IMR-90 (cell line): ENCODE measurements at places on chromosomes 16 and 17. TPM values are rescaled to one million over a fixed set of nuclear protein-coding genes. Genes with fewer than 3 reads are reported as not detected.

SEPTIN12 gene
- total RNA-seq: not detected in 2 replicates

RAB34 gene
- total RNA-seq: 304 and 351 TPM in 2 replicates

CCNF gene
- total RNA-seq: 19.2 and 20.1 TPM in 2 replicates

SMIM36 gene
- not detected in 2 replicates for total RNA-seq

KIF2B gene
- not detected in 2 replicates for total RNA-seq

TMEM100 gene
- total RNA-seq: 0.28 and 0.36 TPM in 2 replicates

GLIS2 gene
- 0.36 and 0.56 TPM in 2 replicates for total RNA-seq

CES4A gene
- total RNA-seq: 0.72 and 0.83 TPM in 2 replicates

KRT17 gene
- 2.5 TPM in 2 replicates for total RNA-seq

SMPD3 gene
- total RNA-seq: not detected in 2 replicates

ELMO3 gene
- 0.28 and 0.36 TPM in 2 replicates for total RNA-seq

UMOD gene
- total RNA-seq: not detected in 2 replicates

GRCh38 chr16:24969071-24969470 lies 46.1 kb downstream of the ARHGAP17 start:
- H3K27ac ChIP-seq: no peak overlapping the region
- H3K27me3 ChIP-seq: no peaks in the 10 kb centered on the region
- peaks cover 3% of the 10 kb centered on the region; the same call in 1 of the 2 replicates for H3K4me1 ChIP-seq
- no peak for DNase-seq

DNA sequence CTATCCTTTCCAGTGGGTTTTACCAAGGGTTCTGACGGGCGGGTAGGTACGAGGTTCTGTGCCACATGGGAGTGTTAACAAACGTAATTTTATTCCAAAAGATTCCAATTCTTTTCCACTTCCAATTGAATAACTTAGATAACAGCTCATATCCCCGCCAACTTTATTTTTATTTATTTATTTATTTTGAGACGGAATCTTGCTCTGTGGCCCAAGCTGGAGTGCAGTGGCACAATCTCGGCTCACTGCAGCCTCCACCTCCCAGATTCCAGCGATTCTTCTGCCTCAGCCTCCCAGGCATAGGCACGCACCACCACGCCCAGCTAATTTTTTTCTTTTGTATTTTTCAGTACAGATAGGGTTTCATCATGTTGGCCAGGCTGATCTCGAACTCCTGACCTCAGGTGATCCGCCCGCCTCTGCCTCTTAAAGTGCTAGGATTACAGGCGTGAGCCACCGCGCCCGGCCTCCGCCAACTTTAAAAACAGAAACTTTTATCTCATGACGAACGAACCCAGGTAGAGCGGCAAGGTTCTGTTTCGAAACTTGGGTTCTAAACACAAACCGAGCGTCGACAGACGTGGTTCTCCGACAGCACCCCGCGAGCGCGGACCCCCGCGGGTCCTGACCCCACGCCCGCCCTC lies 613 bp downstream of the ECI1 start:
- H3K27me3 ChIP-seq: no peaks in the 10 kb centered on the region
- H3K4me3 ChIP-seq: peak overlapping the region; percentile 52
- peaks cover 9% of the 10 kb centered on the region for H3K4me1 ChIP-seq
- H3K36me3 ChIP-seq: peaks cover 32% of the 10 kb centered on the region

- H3K36me3 ChIP-seq: no peaks in the 10 kb centered on the region
- DNase-seq: peak; percentile 85
- H3K4me3 ChIP-seq: peak within 1 kb of the TSS; percentile 93
- peaks cover 53% of the 10 kb centered on the region for H3K4me1 ChIP-seq
Measured at GRCh38 chr17:50055426-50056216, at the start of gene ITGA3. TSS of gene ITGA3 (plus strand) at chr17:50056110. CDS start at chr17:50056440, 330 bp downstream.

GRCh38 chr16:79508294-79508693 lies 92.2 kb downstream of the MAF start:
- H3K4me1 ChIP-seq: no peaks in the 10 kb centered on the region
- no peaks in the 10 kb centered on the region for H3K36me3 ChIP-seq
- H3K4me3 ChIP-seq: no peak overlapping the region
- H3K27ac ChIP-seq: no peak overlapping the region
- no peaks in the 10 kb centered on the region for H3K27me3 ChIP-seq
- DNase-seq: no peak

DNA sequence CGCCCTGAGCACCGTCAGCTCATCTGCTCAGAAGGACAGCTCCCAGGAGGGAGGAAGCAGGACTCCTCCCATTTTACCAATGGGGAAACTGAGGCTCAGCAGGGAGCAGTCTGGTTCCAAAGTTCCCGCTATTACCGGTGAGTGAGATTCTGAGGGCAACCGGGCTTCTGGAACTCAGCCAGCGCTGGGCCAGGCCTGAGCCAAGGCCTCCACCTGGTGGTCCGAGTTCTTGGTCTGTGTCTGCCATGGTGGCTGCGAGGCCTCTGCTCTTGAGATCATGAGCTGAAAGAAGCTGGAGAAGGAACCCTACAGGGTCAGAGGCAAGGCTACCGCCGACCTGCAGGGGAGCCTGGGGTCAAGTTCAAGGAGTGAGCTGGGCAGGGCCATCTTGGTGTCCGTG lies 110.8 kb upstream of the GSE1 start:
- no peak for DNase-seq
- H3K4me1 ChIP-seq: no peaks in the 10 kb centered on the region
- H3K27me3 ChIP-seq: no peaks in the 10 kb centered on the region
- H3K36me3 ChIP-seq: no peaks in the 10 kb centered on the region

DNA sequence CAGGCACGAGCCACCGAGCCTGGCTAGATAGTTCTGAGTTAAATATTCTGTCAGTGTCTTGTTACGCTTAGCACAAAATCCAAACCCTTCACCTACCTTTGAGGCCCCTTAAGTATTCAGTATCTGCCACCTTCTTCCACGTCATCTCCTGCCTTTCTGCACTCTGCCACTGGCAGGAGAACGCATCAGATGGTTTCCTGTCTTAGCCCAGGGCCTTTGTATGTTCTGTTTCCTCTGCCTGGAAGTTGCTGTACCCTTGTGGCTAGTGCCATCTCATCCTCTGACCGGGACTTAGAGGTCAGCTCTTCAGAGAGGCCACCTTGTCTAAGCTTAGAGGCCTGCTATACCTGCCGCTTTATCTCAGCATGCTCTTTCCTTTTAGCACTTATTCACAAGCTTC lies 67.5 kb upstream of the LGALS9 start:
- H3K4me1 ChIP-seq: peaks cover 32% of the 10 kb centered on the region
- DNase-seq: no peak
- no peaks in the 10 kb centered on the region for H3K27me3 ChIP-seq

GRCh38 chr16:4214215-4214621 lies 27.7 kb downstream of the SRL start:
- H3K4me1 ChIP-seq: peaks cover 30% of the 10 kb centered on the region
- H3K36me3 ChIP-seq: no peaks in the 10 kb centered on the region
- H3K27ac ChIP-seq: peak overlapping the region; percentile 90
- no peaks in the 10 kb centered on the region for H3K27me3 ChIP-seq
- DNase-seq: peak; percentile 96
- H3K4me3 ChIP-seq: no peak overlapping the region

GRCh38 chr17:1367351-1367745 lies 32.7 kb downstream of the YWHAE start:
- H3K4me1 ChIP-seq: peaks cover 16% of the 10 kb centered on the region
- peak overlapping the region; percentile 54; the same call in 1 of the 2 replicates for H3K27ac ChIP-seq
- peak; percentile 31 for DNase-seq
- H3K4me3 ChIP-seq: no peak overlapping the region

GRCh38 chr16:69320740-69321073 lies 9.6 kb downstream of the VPS4A start:
- H3K4me1 ChIP-seq: no peaks in the 10 kb centered on the region
- DNase-seq: no peak
- H3K27ac ChIP-seq: no peak overlapping the region
- H3K4me3 ChIP-seq: no peak overlapping the region
- no peaks in the 10 kb centered on the region for H3K27me3 ChIP-seq

DNA sequence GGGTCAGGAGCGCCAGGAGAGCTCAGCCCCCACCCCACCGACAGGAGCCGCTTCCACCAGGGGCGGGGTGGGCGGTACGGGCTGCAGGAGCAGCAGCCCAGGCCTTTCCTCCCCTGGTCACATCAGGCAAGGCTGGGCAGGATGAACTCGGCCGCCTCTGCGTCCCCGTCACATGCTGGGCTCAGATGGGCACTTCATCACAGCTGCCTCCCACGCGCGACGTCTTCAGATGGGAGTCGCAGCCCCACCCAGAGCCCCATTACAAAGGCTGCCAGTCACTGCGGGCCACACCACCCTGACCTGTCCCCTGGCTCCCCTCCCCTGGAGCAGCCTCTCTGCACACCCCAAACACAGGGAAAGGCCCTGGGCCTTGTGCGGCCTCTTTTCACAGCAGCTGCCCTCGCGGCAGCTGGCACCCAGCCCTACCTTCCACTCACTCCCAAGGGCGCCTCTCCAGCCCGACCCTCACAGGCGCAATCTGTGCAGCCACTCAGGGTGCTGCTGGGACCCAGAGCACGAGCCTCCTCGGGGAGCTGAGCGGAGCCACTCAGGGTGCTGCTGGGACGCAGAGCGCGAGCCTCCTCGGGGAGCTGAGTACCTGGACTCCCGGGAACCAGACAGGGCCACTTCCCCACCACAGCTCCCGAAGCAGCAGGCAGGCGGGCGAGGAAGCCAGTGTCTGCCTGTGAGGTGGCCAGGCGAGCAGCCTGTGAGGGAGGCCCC lies 4.7 kb downstream of the ZNF598 start:
- DNase-seq: no peak
- H3K27ac ChIP-seq: no peak overlapping the region
- no peak overlapping the region for H3K4me3 ChIP-seq
- H3K4me1 ChIP-seq: peaks cover 21% of the 10 kb centered on the region
- H3K36me3 ChIP-seq: peaks cover 41% of the 10 kb centered on the region

- DNase-seq: no peak
- H3K27me3 ChIP-seq: no peaks in the 10 kb centered on the region
- H3K4me3 ChIP-seq: no peak overlapping the region
- H3K27ac ChIP-seq: no peak overlapping the region
Measured at GRCh38 chr17:1870592-1870991, 40.8 kb downstream of the RPA1 start.

DNA sequence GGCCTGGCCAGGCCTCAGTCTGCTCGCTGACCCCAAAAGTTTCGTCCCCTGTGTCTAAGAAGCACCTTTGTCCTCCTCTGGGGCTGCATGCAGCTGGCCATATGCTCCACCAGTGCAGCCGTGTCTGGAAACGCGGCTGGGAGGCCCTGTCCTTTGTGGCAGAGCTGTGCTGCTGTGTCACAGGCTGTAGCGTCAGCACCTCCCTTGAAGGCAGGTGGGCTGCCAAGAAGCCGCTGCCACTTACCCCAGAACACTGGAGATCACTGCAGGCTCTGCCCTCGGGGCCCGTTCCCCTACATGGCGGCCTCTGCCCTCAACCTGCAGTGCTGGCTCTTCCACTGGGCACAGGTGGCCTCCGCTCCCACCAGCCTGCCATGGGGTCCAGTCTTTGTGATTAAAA lies 15.7 kb upstream of the MC1R start:
- H3K4me1 ChIP-seq: no peaks in the 10 kb centered on the region
- peaks cover 75% of the 10 kb centered on the region for H3K36me3 ChIP-seq
- H3K27ac ChIP-seq: no peak overlapping the region
- DNase-seq: no peak
- H3K27me3 ChIP-seq: no peaks in the 10 kb centered on the region

DNA sequence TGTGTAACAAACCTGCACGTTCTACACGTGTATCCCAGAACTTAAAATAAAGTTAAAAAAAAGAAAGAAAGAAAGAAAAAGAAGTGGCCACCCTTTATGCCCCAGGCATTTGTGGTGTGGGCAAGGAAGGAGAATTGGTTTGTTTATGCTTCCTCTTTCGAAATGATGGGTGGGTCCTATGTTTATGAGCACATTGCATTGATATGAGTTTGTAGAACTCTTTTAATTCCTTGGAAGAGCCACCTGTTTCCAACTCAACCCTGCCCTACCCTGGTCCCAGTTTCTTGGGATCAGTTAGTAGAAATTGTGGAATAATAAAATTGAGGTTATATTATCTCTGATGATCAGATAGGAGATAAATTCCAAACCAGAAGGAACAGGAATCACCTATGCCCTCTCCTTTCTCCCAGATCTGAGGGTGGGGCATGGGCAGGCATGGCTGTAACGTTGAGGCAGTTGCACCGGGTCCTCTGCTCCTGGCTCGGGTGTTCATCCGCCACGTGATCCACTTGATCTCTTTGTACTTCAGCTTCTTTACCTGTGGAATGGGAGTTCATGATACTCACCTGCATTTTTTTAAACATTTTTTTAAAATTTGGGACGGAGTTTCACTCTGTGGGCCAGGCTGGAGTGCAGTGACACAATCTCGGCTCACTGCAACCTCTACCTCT lies 15.9 kb downstream of the CHAD start:
- DNase-seq: peak; percentile 19
- peaks cover 2% of the 10 kb centered on the region; the same call in 1 of the 2 replicates for H3K36me3 ChIP-seq
- H3K27ac ChIP-seq: no peak overlapping the region
- no peak overlapping the region for H3K4me3 ChIP-seq
- no peaks in the 10 kb centered on the region for H3K27me3 ChIP-seq
- no peaks in the 10 kb centered on the region for H3K4me1 ChIP-seq

- H3K27ac ChIP-seq: peak overlapping the region; percentile 20; the same call in 1 of the 2 replicates
- no peaks in the 10 kb centered on the region for H3K27me3 ChIP-seq
- H3K4me1 ChIP-seq: peaks cover 9% of the 10 kb centered on the region
- peak; percentile 64 for DNase-seq
Measured at GRCh38 chr17:28394337-28395116, 11.5 kb downstream of the SLC46A1 start.

- H3K36me3 ChIP-seq: peaks cover 11% of the 10 kb centered on the region
- peak overlapping the region; percentile 98 for H3K27ac ChIP-seq
- no peaks in the 10 kb centered on the region for H3K27me3 ChIP-seq
- peak; percentile 93 for DNase-seq
Measured at GRCh38 chr16:10992797-10993196, 48.4 kb downstream of the CLEC16A start.

DNA sequence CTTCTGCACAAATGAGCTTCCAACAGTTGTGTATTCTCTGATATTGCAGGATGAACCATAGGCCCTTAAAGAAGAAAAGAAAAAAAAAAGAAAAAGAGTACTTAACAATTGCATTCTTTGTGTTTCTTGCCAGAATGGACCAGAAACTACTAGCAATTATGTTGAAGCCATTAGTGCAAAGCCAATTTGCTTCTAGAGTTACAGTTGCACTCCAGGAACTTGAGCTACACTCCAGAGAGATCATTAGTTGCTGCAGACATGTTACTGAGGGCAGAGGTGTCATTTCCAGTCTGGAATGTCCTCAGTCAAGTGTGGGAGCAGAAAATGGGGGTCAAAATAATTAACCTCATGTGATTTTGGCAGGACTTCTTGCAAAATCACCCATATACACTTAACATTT lies 85.6 kb upstream of the CCL2 start:
- no peak for DNase-seq
- H3K36me3 ChIP-seq: no peaks in the 10 kb centered on the region
- no peak overlapping the region for H3K4me3 ChIP-seq
- H3K4me1 ChIP-seq: peaks cover 6% of the 10 kb centered on the region
- peaks cover 7% of the 10 kb centered on the region for H3K27me3 ChIP-seq

DNA sequence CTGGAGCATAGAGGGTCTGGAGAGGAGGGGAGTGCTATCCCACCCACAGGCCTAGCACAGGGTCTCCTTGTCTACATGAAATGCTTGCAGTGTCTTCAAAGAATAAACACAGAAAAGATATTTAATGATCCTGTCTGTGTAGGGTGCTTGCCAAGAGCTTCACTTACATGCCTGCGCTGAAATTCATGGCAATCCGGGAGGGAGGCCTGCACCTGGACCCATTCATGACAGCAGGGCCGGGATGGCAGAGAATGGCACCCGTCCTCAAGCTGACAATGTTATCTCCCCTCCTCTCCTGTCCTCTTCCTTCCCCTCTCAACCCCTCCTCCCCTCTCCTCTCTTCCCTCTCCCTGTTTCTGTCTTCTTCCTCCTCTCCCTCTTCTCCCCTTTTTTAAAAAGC lies 2.1 kb downstream of the ADGRG3 start:
- no peaks in the 10 kb centered on the region for H3K4me1 ChIP-seq
- no peaks in the 10 kb centered on the region for H3K36me3 ChIP-seq
- no peak overlapping the region for H3K4me3 ChIP-seq
- peaks cover 47% of the 10 kb centered on the region for H3K27me3 ChIP-seq

- H3K27me3 ChIP-seq: no peaks in the 10 kb centered on the region
- no peak overlapping the region for H3K4me3 ChIP-seq
- H3K4me1 ChIP-seq: peaks cover 15% of the 10 kb centered on the region
- no peaks in the 10 kb centered on the region for H3K36me3 ChIP-seq
Measured at GRCh38 chr17:72518753-72519597, 398.2 kb downstream of the SOX9 start.
